ENCODE measurements at places on chromosomes 4 and X. TPM values are rescaled to one million over a fixed set of nuclear protein-coding genes. Genes with fewer than 3 reads are reported as not detected.
A peak's percentile ranks its signal among the peaks of the same experiment; 100 is the strongest.

The GRPR gene
- total RNA-seq: 0.83 TPM

The CLIC2 gene
- 7.5 TPM for total RNA-seq

The FGA gene
- not detected for total RNA-seq

The CT45A10 gene
- not detected for total RNA-seq

The NOCT gene
- 2.9 TPM for total RNA-seq

The NAP1L2 gene
- total RNA-seq: 6.1 TPM

The PCSK1N gene
- 19.6 TPM for total RNA-seq

The GUCY1A1 gene
- total RNA-seq: 254 TPM

The REPS2 gene
- total RNA-seq: 6.1 TPM

The CYTL1 gene
- 2.0 TPM for total RNA-seq

The SPOCK3 gene
- total RNA-seq: 1.2 TPM

The AVPR2 gene
- 2.2 TPM for total RNA-seq

DNA sequence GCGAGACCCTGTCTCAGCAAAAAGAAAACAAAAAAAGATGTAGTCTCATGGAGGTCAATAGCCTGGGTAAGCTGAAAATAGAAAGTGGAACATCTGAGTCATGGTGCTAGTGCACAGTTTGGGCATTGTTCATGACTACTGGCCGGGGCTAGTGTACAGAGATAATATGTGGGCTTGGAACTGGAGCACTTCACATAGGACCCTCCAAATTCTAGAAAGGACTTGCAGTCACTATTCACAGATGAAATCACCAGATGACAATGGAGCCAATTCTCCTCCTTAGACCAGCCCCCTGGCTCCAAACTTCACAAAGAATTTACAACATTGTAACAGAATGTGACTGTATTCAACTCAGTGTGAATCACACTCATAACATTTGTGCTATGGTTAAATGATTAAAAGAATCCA, 367.8 kb upstream of the SLC7A11 start:
- DNase-seq: no peak
- peaks cover 17% of the 10 kb centered on the region for H3K4me1 ChIP-seq
- H3K27ac ChIP-seq: no peak overlapping the region
- no peaks in the 10 kb centered on the region for H3K36me3 ChIP-seq
- no peak overlapping the region for H3K4me3 ChIP-seq
- no peaks in the 10 kb centered on the region for H3K27me3 ChIP-seq

- no peak overlapping the region for H3K27ac ChIP-seq
- no peak overlapping the region for H3K4me3 ChIP-seq
- DNase-seq: no peak
- H3K27me3 ChIP-seq: no peaks in the 10 kb centered on the region
Measured at GRCh38 chr4:11889099-11889498, 460.4 kb upstream of the HS3ST1 start.

GRCh38 chr4:88033309-88033708, 25.9 kb downstream of the PKD2 start:
- peaks cover 28% of the 10 kb centered on the region for H3K36me3 ChIP-seq
- H3K4me3 ChIP-seq: no peak overlapping the region
- no peak for DNase-seq
- no peak overlapping the region for H3K27ac ChIP-seq
- no peaks in the 10 kb centered on the region for H3K27me3 ChIP-seq
- H3K4me1 ChIP-seq: peaks cover 6% of the 10 kb centered on the region

- no peak for DNase-seq
- H3K4me1 ChIP-seq: no peaks in the 10 kb centered on the region
- H3K4me3 ChIP-seq: no peak overlapping the region
- H3K36me3 ChIP-seq: no peaks in the 10 kb centered on the region
- no peak overlapping the region for H3K27ac ChIP-seq
Measured at GRCh38 chrX:17654116-17654515, 83.2 kb upstream of the SCML1 start.

- no peaks in the 10 kb centered on the region for H3K36me3 ChIP-seq
- H3K4me1 ChIP-seq: peaks cover 15% of the 10 kb centered on the region
- DNase-seq: peak; percentile 92
- peak overlapping the region; percentile 75 for H3K27ac ChIP-seq
- H3K27me3 ChIP-seq: no peaks in the 10 kb centered on the region
Measured at GRCh38 chr4:183986971-183987946, 82.2 kb downstream of the STOX2 start.

DNA sequence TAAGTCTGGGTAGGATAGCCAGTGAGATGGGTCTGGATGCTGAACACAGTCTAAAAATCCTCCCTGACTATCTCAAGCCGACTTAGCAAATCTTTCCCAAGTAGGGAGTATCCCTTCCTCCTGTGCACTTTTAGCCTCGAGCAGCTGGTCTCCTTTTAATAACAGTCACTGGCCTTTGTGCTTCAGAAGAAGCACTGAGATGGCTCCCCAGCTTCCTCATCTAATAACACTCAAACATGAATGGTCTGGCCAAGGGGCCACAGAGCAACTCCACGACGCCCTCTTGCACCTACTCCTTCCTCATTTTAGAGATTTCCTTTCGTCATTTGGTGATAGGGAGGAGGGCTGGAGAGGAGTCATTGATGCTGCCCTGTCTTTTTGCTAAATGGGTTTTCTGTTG, 78.8 kb upstream of the TMEM150C start:
- H3K4me1 ChIP-seq: no peaks in the 10 kb centered on the region
- no peaks in the 10 kb centered on the region for H3K27me3 ChIP-seq
- no peak for DNase-seq
- no peaks in the 10 kb centered on the region for H3K36me3 ChIP-seq

DNA sequence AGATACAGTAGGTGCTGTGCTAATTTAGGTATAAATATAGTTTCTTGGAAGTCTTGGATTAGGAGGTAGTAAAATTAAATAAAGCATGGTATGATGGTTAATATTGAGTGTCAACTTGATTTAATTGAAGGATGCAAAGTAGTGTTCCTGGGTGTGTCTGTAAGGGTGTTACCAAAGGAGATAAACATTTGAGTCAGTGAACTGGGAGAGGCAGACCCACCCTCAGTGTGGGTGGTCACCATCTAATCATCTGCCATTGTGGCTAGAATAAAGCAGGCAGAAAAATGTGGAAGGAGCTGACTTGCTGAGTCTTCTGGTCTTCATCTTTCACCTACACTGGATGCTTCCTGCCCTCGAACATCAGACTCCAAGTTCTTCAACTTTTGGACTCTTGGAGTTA, 153.7 kb upstream of the GK2 start:
- no peak overlapping the region for H3K27ac ChIP-seq
- H3K36me3 ChIP-seq: no peaks in the 10 kb centered on the region
- H3K4me3 ChIP-seq: no peak overlapping the region
- DNase-seq: no peak
- H3K4me1 ChIP-seq: no peaks in the 10 kb centered on the region

- no peak overlapping the region for H3K4me3 ChIP-seq
- H3K4me1 ChIP-seq: no peaks in the 10 kb centered on the region
- H3K27me3 ChIP-seq: no peaks in the 10 kb centered on the region
Measured at GRCh38 chr4:165308606-165309005, 18.9 kb upstream of the MSMO1 start.

- no peaks in the 10 kb centered on the region for H3K4me1 ChIP-seq
- DNase-seq: no peak
- no peaks in the 10 kb centered on the region for H3K36me3 ChIP-seq
- H3K27ac ChIP-seq: no peak overlapping the region
Measured at GRCh38 chr4:124304941-124305340, 407.6 kb downstream of the ANKRD50 start.

DNA sequence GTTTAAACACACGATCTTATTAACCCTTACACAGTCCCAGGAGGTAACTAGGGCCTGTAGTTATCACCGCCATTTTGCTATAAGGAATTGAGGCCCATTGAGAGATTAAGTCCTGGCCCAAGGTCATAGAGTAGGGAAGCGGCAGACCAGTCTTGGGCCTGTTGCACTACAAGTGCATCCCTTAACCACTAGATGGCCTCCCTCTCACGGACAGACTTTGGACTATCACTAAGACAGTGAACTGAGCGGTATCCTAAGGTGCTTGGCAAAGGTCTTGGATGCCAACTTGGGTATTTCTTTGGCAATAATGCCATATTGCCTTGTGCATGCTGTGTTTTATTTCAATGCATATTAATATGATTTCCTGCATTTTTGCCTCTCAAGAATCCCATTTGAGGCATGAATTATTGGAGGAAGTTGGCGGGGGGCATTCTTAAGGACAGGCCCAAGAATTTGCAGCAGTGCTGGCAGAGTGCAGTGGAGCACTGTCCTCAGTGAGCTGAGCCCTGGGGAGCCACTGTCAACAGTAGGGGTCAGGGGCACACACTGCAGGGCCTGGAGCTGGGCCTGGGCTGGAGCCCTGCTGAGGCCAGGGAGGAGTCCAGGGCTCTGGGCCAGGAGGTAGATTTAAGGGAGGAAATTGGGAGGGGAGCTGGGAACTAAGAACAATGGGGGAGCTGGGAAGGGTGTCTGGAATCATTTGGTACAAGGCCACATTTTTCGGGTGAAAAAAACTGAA, 147.4 kb downstream of the SMIM20 start:
- H3K4me3 ChIP-seq: no peak overlapping the region
- no peak overlapping the region for H3K27ac ChIP-seq
- no peak for DNase-seq
- H3K36me3 ChIP-seq: no peaks in the 10 kb centered on the region

DNA sequence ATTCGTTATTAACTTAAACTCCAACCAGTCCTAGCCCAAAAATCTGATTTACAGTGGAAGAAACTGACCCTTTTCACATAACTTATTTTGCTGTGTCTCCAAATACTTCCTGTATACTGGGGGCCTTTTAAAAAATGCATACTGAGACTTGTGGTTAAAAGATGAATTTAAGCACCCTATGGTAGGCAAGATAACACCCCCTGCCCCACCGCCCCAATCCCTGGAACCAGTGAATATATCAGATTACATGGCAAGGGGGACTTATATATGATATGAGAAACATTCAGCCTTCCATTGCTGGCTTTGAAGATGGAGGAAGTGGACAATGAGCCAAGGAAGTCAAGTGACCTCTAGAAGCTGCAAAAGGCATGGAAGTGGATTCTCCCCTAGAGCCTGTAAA, 3.1 kb upstream of the CLCN3 start:
- peaks cover 17% of the 10 kb centered on the region for H3K4me1 ChIP-seq
- H3K27me3 ChIP-seq: no peaks in the 10 kb centered on the region
- no peak overlapping the region for H3K4me3 ChIP-seq
- H3K27ac ChIP-seq: no peak overlapping the region
- no peaks in the 10 kb centered on the region for H3K36me3 ChIP-seq
- no peak for DNase-seq

DNA sequence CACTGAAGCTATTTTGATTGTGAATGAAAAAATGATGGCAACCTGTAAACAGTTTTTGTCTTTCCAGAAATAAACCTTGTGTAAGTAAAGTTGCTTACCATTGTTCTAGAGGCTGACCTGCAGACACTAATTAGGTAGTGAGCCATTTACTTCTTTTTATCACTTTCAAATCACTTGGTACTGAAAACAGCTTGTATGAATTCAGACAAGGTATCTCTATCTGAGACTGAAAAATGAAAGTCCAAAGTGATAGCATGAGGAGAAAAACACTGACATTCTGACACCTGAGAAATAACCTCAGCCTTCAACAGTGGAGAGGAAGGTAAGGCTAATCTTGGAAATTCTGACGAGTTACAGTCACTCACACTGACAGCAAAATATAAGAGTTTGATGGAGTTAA, 238.8 kb downstream of the GPC3 start:
- H3K27me3 ChIP-seq: no peaks in the 10 kb centered on the region
- DNase-seq: no peak
- H3K4me1 ChIP-seq: no peaks in the 10 kb centered on the region
- H3K36me3 ChIP-seq: no peaks in the 10 kb centered on the region
- H3K27ac ChIP-seq: no peak overlapping the region

GRCh38 chr4:186827534-186827897, 103.9 kb upstream of the FAT1 start:
- H3K27ac ChIP-seq: no peak overlapping the region
- no peak for DNase-seq
- no peaks in the 10 kb centered on the region for H3K36me3 ChIP-seq
- H3K4me1 ChIP-seq: no peaks in the 10 kb centered on the region
- no peak overlapping the region for H3K4me3 ChIP-seq

- no peak overlapping the region for H3K27ac ChIP-seq
- no peaks in the 10 kb centered on the region for H3K4me1 ChIP-seq
- H3K36me3 ChIP-seq: no peaks in the 10 kb centered on the region
- DNase-seq: no peak
- no peak overlapping the region for H3K4me3 ChIP-seq
Measured at GRCh38 chrX:97938706-97939105, 1055.0 kb downstream of the RPA4 start.

- DNase-seq: no peak
- H3K27me3 ChIP-seq: no peaks in the 10 kb centered on the region
- H3K4me1 ChIP-seq: no peaks in the 10 kb centered on the region
- H3K4me3 ChIP-seq: no peak overlapping the region
- no peak overlapping the region for H3K27ac ChIP-seq
Measured at GRCh38 chrX:137441711-137442110, 124.2 kb upstream of the ZIC3 start.

GRCh38 chrX:133150730-133151129, 53.8 kb upstream of the USP26 start:
- DNase-seq: no peak
- H3K4me3 ChIP-seq: no peak overlapping the region
- no peaks in the 10 kb centered on the region for H3K27me3 ChIP-seq
- no peaks in the 10 kb centered on the region for H3K36me3 ChIP-seq
- no peak overlapping the region for H3K27ac ChIP-seq

GRCh38 chr4:22021106-22021505, 72.5 kb upstream of the KCNIP4 start:
- H3K4me1 ChIP-seq: no peaks in the 10 kb centered on the region
- H3K27ac ChIP-seq: no peak overlapping the region
- no peak for DNase-seq
- no peaks in the 10 kb centered on the region for H3K36me3 ChIP-seq
